ENCODE measurements at places on chromosomes 1 and 21.

GRCh38 chr1:203045821-203046594 lies 19.7 kb downstream of the PPFIA4 start:
- no peak for DNase-seq

- DNase-seq, result no peak
These were observed 420.2 kb downstream of the KCTD3 start for GRCh38 chr1:215987092-215987875.

DNA sequence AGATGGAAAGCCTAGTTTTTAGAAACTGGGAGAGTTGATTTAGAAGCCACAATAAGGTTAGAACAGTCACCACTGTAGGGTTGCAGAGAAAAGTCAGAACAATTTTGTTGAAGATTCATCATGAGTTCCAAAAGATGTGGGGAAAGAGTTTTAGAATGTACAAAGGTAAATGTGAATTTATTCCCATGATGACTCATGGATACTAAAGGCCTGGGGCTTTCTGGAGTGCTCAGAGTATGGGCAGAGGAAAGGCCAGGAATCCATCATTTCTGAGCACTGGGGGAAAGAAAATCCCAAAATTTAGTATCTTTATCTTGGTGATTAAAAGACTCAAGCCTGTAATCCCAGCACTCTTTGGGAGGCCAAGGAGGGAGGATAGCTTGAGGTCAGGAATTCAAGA lies 17.8 kb downstream of the YBX1 start:
- DNase-seq, result no peak

- no peak for DNase-seq
These were observed 103.8 kb downstream of the BRINP3 start for GRCh38 chr1:190373705-190374336.

DNA sequence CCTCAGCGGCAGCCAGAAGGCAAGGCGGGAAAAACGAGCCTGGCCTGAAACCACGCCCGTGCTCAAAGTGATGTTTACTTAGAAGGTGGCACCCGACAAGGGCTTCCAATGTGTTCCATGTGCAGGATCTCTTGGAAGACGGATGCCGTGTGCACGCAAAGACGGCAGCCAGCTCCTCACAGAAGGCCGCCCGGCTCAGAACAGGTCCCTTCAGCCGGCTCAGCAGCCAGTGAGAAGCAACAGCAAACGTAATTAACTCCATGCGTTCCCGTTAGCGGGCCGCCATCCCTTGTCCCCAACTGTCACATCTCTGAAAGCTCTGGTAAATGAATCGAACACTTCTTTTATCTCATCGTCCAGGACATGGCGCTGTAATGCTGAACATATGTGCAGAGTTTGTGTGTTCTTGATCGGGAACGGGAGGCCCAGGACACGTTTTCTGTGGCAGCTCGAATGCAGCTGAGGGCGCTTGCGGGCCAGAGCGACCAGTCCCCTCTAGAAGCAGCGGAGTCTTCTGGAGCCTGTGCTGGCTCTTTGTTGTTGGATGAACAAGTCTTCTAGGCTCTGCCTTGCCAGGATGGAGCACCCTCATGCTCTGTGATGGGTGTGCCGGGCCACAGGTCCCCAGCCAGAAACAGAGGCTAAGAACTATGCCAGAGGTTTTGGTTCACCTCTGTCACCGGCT lies 94.6 kb upstream of the ARHGEF16 start:
- DNase-seq, result no peak

- no peak for DNase-seq
These were observed 73.4 kb upstream of the EDN2 start for GRCh38 chr1:41557751-41558455.

DNA sequence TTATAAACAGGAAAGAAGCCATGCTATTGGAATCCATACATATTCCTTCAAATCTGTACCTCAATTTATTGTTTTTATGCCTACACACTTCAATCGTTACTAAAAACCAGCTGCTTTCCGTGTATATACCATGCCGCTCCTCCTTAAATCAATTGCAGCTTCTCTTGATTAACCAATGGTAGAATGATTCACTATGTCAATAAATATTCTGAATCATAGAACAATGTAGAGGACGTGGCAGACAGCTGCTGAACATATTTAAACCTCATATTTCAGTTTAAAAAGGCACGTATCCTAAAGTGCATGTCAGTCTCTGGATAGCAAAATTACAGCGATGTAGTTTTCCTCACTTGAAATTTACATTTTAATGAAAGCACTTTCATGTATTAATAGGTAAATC lies 100.4 kb downstream of the MRPL39 start:
- no peak for DNase-seq

- DNase-seq, result peak; percentile 18
These were observed 12.3 kb upstream of the GJA8 start for GRCh38 chr1:147890177-147890790.

DNA sequence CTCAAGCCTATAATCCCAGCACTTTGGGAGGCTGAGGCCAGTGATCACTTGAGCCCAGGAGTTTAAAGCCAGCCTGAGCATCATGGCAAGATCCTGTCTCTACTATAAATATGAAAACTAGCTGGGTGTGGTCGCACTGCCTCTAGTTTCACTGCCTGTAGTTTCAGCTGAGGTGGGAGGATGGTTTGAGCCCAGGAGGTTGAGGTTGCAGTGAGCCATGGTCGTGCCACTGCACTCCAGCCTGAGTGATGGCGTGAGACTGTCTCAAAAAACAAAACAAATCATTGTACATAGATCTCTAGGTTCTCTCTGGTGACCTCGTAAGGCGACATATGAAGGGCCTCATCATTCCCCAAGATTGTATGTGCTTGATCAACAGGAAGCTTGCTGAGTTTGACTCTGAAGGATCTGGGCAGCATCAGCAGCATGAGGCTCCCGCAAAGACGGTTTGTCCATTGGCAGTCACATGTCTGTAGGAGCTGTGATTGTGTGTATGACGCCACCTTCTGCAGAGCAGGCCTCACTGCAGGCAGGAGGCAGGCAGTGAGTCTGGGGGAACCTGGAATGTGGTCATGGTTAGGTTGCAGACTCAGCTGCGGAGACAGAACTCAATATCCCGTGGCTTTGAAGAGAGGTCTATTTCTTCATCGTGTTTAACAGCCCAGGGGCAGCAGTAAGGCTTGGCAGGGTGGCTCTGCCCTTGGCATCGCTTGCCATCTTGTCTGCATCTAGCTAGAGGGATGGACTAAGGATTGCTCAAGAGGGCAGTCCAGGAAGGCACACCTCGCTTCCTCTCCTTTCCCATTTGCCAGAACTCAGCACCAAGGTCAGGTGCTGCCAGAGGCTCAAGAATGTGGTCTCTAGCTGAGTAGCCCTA lies 14.0 kb downstream of the ATP5PO start:
- no peak for DNase-seq

DNA sequence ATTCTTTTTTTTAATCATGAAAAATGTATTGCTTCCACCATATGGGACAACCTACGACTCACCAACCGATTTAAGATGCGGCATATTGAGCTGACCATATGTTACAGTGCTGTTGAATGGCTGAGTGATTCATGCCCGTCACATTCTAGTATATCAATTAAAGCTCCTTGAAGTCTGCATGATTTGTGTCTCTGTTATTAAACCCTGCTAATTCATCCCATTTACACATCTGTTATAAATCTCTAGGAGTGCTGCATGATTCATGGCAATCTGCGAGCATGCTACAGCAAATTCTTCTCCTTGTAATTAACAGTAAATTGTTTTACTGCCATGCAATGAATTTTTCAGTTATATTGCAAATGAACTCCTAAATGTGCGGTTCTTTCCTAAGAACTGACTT lies 239.8 kb downstream of the USH2A start:
- no peak for DNase-seq

- no peak for DNase-seq
These were observed 2.2 kb upstream of the KRTAP10-12 start for GRCh38 chr21:44694776-44695175.

- no peak for DNase-seq
These were observed 23.2 kb upstream of the PTTG1IP start for GRCh38 chr21:44896561-44897286.

- no peak for DNase-seq
These were observed 38.0 kb downstream of the TMEM50B start for GRCh38 chr21:33441489-33442477.

- no peak for DNase-seq
These were observed 69.3 kb downstream of the GLIS1 start for GRCh38 chr1:53669621-53670191.

DNA sequence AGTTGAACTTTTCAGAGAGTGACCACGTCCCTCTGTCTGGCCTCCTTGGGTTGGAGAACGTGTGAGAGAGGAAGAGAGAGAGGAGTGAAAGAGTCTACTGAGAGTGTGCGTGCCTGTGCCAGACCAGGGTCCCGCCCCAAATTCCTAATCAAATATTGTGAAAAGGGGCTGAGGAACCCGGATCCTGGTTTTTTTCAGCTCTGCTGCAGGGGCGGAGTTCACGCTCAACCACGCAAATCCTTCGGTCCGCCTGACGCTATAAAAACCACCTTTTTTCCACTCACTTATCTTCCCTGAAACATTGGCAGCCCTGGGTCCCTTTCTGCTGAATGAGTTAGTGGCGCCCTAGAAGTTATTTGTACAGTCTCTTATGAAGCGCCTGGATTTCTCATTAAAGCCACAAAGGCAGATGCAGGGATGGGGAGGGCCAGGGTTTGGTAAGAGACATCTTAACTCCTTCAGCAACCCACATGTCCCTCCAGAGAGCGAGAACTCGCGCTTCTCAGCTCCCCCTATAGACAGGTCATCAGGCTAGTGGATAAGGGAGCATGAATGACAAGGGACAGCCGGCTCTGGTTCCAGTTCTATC lies at the start of gene FMOD:
FMOD (minus strand) TSS at position 86 of the 589 bp plus-strand sequence. CDS start 2,852 bp downstream, outside the sequence.
- no peak for DNase-seq

Data from effector memory CD4-positive, alpha-beta T cell (primary cell).